ENCODE measurements at places on chromosomes 7 and 10.

GRCh38 chr10:112565434-112566053, 118.5 kb downstream of the VTI1A start:
- no peak for DNase-seq

DNA sequence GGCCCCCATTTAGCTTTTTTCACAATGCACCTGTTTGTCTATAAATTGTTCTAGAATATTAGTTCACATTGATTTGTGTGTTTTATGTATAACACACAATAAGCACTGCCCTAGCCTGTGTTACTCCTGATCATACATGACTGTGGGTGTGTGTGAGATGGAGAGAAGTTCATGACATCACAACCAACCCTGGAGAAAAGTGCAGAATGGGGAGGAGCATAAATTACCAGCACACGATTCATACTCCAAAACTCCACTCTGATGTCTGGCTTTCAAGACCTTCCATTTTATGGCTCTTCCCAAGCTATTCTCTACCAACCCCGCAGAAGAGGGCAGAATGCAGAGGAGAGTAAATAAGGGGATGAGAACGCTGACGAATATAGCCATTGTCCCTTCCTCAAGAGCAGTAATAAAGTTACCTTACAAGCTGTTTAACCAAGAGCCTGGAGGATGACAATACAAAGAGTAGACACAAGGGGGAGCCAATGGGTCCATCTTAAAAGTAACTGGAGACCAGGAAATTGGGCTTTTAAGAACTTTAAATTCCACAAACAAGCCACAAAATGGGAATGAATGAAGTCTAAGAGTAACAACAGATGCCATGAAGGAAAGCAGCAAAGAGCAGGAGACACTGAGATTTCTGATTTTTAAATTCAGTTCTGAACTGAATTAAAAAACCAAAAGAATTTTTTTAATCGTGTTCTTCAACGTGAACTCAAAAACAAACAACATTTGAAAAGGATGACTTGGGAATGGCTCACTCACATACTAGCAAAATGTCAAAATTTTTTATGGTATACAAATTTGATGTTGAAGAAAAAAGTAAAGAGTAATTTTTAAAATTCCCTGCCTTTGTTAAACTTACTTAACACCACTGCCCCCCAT, 159.6 kb downstream of the PARD3 start:
- no peak for DNase-seq

DNA sequence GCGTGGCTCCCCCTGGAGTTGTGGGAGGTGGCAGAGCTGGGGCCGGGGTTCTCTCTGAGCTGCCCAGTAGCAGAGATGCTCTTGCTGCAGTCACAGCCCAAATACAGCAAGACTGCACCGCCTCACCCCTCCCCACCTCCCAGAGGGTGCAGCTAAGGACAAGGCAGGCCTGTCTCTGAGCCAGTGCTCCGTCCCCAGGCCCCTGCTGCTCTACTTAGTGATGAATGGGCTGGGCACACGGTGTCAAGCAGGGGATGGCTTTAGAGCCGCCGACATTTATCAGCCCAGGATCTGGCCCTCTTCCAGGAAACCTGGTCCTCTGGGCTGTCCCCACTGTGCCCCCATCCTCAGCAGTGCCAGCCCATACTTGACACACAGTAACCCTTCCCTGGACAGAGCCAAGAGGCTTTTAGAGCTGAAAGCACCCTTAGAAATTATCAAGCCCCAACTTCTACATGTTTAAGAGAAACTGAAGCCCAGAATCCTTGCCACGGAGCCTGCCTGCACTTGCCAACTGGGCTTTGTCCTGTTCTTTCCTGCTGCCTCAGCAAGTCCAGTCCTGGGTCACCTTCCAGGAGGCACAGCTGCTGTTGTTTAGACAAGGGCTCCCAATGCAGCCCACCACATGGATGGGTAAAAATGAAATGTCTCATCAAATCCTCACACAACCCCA, 137.1 kb upstream of the UNC5B start:
- no peak for DNase-seq

GRCh38 chr10:70958396-70958795, 70.0 kb upstream of the PCBD1 start:
- no peak for DNase-seq

GRCh38 chr7:47195641-47196040, 386.3 kb downstream of the TNS3 start:
- no peak for DNase-seq

- DNase-seq = no peak
Observed at GRCh38 chr7:39083781-39084180, 106.1 kb downstream of the POU6F2 start.

DNA sequence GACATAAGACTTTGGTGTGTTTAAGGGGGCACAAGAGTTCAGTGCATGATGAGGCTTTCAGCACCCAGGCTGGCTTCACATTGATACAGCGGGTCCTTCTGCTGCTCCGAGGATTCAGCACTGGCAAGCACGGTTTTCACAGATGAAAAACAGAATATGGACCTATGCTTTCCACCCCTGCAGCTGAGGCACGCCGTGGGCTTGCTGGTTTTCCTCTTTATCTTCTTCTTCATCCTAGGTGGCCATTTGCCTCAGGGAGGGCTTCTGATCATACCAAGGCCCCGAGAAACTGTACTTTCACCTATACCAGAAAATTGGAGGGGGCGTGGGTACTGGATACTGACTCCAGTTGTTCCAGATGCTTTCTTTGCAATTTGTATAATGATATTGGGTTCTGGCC, 277.1 kb upstream of the ZNF32 start:
- no peak for DNase-seq

GRCh38 chr7:77833136-77833535, 34.6 kb downstream of the PHTF2 start:
- DNase-seq = no peak

DNA sequence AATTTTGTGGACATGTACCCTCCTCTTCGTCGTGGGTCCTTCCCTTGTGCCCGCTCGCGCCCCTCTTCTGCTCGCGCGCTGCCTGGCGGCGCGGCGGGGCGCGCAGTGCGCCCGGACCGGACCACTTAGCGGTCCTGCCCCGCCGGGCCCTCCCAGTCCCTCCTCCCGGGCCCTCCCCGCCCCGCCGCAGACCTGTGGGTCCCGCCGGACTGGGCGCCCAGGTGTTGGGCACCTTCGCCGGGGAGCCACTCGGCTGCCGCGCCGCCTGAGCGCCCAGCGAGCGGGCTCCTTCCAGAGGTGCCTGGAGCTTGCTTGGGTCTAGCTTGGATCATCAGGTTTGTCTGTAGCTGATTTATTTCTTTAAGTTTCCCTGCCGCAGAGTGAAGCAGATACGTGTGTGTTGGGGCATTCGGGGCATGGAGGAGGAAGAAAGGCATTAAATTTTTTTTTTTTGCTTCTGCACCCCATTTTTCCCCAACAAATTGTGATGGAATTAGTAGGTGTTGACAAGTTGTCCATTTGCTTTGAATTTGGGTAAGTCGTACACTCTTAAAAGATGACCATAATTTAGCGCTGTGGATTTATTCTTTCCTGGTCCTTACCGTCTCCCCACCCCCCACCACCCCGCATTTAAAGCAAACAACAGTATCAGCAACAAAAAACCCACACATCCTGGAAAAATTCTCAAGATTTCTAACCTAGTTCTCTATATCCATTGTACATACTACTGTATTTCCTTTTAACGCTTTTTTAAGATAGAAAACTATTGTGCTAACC, 905 bp downstream of the C1GALT1 start:
- DNase-seq = peak; percentile 30

DNA sequence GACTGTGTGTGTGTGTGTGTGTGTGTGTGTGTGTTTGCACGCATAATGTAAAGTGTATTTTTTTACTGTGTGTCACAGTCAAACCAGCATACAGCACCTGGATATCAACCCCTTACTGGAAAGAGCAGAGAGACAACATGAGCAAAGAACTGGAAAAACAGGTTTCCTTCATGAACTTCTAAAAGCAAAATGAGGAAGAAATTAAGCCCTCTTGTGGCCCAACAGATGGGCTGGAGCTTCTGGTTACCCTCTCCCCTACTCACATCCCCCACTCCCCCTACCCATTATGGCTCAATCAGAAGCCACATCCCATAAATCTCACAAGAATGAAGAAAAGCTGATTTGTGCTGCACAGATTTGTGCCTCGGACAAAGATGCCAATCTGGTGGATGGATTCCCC, 36.2 kb downstream of the PDE1C start:
- DNase-seq = no peak

GRCh38 chr7:152857272-152857671, 97.7 kb downstream of the ACTR3B start:
- DNase-seq = no peak

- DNase-seq = no peak
Observed at GRCh38 chr7:254337-255037, 35.5 kb upstream of the FOXL3 start.

DNA sequence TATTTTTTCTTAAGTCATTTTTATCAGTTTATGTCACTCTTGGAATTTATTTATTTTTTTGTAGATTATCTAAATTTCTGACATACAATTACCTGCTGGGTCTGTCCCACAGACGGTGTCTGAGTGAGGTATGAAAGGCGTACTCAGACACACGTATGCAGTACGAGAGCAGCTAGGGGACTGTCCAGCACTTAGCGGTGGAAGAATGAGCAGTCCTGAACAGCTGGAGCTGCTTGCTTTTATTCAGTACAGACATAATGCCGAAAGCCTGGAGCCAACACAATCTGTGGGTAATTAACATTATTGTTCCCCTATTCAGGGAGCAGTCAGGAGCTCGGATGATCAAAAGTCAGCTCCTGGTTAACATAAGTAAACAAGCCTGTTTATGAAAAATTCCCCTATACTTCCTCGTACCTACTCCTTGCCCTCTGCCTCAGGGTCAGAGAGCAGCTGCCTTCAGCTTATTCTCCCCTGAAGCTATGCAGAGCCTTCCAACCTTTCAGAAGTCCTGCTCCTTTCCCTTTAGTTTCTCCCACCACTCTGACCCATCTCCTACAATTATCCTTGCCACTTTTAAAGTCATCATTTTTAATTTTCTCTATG, 488.0 kb upstream of the POM121L12 start:
- no peak for DNase-seq

DNA sequence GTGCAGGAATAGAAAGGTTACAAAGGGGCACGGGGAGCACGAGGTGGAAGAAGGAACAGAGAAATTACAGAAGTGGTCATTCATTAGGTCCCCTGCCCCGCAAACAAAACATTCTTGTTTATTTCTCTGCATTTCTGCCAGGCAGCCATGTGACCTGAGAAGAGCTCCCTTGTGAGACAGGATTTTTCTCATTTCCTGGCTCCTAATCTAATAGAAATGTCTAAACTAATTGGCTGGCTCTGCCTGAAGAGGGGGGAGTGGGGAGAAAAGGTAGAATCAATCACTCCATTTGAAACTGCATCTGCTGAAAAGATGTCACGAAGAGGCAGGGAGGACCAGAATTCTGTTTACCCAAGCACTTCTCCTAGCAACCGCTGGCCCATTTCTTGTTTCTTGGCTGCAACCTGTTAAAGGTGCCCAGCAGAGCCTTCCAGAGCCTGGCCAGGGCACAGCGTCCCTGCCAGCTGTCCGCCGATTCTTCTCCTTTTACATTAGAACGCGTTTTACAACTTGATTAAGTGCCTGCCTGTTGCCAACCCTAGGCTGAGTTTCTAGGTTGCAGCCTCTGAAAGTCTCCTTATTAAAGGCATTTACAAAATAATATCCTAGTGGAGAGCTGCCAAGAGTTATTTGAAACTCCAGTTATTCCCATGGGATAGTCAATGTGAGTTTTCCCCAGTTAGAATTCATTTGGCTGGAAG, 1227.6 kb downstream of the TYW1 start:
- DNase-seq = no peak

DNA sequence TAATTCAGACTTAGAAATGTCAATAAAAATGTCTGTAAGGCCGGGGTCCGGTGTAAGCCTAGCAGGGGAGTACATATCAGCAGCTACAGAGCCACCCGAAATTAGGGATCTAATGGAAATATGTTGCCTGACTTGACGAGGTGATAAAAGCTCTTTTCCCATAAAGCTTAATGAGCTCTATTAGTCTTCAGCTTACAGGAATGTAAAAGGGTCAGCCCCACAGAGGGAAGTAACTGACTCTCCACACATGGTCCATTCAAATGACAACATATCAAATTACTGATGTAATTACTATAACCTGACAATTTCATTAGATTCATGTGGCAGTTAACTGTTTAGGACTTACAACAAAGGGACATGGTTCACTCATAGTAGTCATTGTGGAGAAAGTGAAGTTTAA, 62.3 kb downstream of the ATE1 start:
- DNase-seq = no peak

- DNase-seq = no peak
Observed at GRCh38 chr7:78777829-78778228, 675.6 kb downstream of the MAGI2 start.

GRCh38 chr7:123329988-123330643, 130.3 kb upstream of the SLC13A1 start:
- DNase-seq = no peak

GRCh38 chr10:101934686-101935305, 91.2 kb upstream of the KCNIP2 start:
- no peak for DNase-seq

- DNase-seq = no peak
Observed at GRCh38 chr7:29139191-29139590, 7.1 kb downstream of the CPVL start.

DNA sequence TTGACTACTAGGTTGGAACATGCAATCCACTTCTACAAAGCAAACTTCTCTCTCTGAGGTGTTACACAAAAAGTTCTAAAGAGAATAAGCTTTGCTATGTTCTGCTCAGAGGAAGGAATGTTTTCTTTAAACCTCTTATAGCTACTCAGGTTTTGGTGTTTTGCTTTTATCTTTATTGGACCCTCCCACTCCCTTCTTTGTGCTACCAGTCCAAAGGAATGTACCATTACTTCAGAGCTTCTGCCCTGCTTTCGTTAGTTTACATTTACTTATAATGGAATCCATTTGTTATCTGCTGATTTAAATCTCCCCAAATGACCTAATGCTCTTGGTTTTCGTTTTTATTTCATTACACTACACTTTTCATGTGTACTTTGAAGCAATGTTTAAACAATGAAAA, 154.9 kb downstream of the ATE1 start:
- DNase-seq = no peak

DNA sequence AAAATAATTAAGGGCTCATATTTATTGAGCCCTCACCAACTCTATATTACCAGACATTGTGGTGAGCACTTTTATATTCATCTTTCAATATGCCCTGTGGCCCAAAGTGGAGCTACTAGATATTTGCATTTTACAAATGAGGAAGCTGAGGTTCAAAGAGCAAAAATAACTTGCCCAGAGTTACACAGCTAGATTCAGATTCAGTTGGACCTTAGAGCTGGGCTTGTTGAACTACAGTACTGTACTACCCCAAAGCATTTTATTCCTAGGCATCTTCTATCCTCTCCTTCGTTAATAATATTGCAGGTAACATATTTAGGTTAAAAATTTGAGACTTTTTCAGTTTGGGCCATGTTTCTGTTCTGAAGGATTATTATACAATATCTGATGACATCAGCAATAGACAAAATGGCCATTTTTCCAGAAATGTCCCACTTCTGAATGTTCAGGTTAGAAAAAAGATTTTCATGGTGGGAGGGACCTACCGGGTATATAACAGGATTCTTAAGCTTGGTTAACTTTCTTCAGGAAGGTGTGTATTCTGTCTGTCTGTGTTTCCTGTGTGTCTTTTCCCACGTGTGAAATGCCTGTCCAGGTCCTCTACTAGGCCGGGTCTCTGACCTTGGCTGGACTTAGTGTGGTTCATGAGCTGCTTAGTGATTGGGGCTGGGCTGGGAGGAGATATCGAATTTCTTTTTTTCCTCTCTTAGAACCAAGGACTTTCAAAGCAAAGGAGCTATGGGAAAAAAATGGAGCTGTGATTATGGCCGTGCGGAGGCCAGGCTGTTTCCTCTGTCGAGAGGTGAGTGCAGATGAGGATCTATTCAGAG, 13.6 kb downstream of the PRXL2A start:
- DNase-seq = no peak

Data from activated effector memory CD4-positive, alpha-beta T cell treated with Interleukin-2 at 50 U/mL for 16 hours (primary cell).